Stimulated activated CD4-positive, alpha-beta T cell treated with anti-CD3 and anti-CD28 coated beads, Interleukin-4, amount 100 ng/mL, for 4 hours (primary cell): ENCODE measurements at places on chromosomes 3 and 15.

GRCh38 chr3:195226445-195226844 is 44.5 kb downstream of the XXYLT1 start:
- DNase-seq, result no peak

GRCh38 chr3:126245811-126246727 is 65.7 kb upstream of the ALDH1L1 start:
- no peak for DNase-seq

DNA sequence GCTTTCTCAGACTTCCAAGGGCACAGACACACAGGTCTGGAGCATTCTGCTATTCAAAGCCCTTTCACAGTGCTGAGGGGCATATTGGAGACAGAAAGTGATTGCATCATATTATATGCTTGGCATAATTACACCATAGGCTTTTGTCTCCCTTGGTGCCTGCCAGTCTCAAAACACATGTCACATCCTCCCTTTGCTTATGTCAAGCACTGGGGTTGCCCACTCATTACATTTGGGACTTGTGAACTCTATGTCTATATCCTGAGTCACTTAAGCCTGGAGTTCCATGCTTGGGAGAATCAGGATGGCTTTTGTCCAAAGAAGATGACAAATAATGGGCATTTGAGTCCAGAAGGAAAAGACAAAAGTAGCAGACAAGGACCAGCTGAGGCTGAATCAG is 12.3 kb upstream of the PDZRN3 start:
- DNase-seq, result no peak

- DNase-seq, result no peak
Measured at GRCh38 chr3:194738254-194739093, 52.8 kb downstream of the FAM43A start.
